Right ventricle myocardium superior (tissue), 1 donor: ENCODE measurements at places on chromosomes 7 and 10.

- DNase-seq: no peak
Observed at GRCh38 chr10:85784792-85785191, 581.8 kb downstream of the GRID1 start.

DNA sequence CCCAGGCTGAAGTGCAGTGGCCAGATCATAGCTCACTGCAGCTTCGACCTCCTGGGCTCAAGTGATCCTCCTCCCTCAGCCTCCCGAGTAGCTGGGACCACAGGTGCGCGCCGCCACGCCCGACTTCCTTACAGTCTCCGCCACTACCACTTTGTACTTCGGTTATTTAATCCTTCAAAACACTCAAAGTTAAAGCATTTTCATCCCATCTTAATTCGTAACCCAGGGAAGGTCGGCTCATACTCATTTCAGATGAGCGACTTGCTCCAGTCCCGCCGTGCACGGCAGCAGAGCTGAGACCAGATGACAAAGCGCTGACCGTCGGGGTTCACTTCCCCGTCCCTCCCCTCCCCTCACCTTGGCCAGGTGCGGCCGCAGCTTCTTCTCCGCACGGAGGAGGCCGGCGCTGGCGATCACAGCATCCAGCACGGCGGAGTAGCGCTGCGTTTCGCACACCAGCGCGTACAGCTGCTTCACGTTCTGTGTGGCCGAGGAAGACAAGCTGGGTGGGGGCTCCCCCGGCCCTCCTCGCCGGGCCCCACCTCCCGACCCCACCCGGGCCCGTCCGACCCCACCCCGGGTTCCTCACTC, 457 bp downstream of the NSUN5 start:
- DNase-seq: no peak

- peak; percentile 60 for DNase-seq
Observed at GRCh38 chr7:157318015-157318706, 18.6 kb upstream of the DNAJB6 start.

DNA sequence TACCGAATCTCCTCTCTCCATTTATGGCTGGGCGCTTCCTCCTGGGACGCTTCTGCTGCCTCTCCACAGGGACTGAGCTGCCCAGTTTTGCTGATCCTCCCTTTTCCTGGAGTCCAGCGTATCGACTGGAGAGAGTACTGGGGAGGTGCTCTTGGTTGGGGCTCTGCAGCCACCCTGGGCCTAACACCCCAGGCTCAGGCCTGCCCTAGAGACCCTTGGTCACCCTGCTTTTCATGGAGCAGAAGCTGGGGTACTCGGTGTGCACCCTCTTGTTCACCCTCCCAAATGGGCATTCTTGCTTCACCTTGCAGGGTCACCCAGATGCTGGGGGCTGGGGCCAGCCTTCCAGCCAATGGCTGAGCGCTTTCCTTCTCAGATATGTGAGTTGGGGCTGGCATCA, 88.8 kb upstream of the RET start:
- DNase-seq: no peak

GRCh38 chr10:73827346-73828089, 16.1 kb upstream of the NDST2 start:
- no peak for DNase-seq

- no peak for DNase-seq
Observed at GRCh38 chr7:105298439-105298894, 90.3 kb downstream of the SRPK2 start.

DNA sequence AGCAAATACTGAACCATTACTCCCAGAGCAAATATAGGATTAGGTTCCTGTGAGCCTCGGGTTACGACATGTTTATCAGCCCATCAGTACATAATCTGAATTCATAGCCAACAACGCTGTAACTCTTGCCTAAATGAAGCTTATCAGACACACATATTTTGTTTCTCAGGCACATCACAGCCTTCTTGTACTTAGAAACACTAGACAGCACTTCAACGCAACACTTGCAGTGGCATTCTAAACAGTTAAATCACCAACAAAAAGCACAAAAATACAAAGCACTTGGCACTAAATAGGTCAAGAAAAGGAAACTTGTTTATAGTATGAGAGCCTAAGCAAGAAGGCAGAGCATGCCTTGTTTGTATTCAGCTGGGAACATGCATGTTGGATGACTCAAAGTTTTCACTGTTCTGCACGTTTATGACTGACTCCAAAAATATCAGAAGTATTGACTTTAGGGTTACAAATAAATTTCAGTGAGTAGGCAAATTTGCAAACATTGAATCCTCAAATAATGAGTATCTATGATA, 75.0 kb downstream of the VPS50 start:
- DNase-seq: no peak

- no peak for DNase-seq
Observed at GRCh38 chr10:122468926-122469781, 7.8 kb downstream of the HTRA1 start.

DNA sequence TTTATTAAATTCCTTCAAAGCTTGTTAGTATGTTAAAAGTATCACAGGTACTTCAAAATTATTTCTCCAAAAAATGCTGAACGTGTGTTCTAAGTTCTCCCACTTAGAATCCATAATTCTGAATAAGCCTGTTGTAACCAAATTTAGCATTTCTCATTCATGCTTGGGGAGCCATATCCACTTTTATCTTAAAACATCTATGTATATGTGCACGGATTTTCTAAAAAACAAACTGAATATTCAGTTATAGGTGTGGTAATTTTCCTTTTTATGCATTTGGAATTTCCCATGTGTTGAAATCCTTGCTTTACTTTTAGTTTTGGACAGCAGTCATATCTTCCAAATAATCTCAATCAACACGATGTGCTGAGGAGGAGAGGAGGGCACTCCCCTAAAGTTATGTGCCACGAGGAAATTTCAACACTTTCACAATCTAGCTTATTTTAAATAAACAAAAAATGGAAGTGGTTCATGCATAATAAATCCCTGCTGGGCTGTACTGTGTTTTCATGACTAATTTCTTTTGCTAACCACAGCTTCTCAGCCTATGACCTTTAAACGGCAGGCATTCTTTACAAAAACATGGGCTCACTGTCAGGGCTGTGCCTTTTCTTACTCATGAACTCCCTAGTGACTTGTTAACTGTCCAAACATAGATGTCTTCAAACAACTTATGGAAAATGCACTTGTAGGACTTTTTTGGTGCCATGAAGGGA, 380.3 kb upstream of the SEMA3C start:
- no peak for DNase-seq

DNA sequence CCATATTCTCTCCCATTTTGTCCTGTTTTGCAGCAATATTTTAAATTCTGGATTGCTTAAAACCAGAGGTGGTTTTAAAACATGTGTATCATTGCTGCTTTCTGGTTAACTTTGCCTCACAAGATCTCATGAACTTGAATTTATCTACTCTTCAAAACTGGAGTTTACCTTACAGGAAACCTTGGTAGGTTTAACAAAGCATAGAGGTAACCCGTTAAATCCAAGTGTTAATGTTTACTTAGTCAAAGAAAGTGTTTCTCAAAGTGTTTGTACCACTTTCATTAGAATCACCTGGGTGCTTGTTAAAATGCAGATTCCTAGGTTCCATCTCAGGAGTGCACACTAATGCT, 44.0 kb upstream of the VDAC2 start:
- no peak for DNase-seq

DNA sequence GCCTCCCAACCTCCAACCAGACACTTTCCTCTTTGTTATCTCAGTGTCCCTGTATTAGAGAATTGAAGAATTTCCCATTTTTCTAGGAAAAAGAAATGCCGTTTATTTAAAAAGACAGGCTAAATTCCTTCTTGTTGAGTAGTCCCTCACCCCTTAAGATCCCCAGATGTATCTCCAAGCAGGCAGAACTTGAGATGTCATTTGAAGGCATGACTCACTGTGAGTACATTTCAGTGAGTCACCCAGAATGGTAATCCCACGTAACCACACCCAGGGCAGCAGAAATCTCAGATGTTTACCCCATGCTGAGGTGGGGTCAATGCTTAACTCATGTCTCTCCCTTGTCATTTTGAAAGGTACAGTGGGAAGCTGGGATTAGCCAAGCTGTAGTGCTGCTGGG, 4.4 kb downstream of the ZNF655 start:
- no peak for DNase-seq

DNA sequence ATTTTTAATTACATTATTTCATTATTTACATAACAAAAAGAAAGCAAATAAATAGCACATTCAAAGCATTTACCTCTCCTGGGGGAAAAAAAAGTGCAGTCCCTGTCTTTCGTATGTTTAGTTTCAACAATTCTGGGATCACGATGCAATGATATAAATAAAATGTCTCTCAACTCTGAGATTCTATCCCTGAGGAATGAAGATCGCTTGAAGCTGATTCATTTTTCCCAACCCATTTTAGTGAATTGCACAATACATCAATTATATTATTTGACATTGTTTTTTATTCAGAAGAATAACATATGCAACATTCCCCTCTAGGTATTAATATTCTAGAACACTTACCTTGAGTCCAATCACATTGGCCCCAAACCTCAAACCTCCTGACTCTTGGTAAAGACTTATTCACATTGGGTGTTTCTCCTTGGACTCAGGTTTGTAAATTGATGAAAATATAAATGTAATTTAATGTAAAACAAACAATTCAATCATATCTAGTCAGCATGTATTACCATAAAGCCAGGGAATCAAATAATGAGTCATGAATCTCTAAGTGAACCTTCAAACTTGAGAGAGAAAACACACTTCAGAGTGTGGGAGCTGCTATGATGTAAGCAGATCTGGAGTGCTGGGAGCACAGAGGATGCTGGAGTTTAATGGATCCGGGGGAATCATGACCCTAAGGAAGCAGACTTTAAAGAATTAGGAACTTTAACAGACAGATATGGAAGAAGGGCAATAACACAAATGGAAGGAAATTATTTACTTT, 5.3 kb upstream of the SCIN start:
- DNase-seq: no peak

DNA sequence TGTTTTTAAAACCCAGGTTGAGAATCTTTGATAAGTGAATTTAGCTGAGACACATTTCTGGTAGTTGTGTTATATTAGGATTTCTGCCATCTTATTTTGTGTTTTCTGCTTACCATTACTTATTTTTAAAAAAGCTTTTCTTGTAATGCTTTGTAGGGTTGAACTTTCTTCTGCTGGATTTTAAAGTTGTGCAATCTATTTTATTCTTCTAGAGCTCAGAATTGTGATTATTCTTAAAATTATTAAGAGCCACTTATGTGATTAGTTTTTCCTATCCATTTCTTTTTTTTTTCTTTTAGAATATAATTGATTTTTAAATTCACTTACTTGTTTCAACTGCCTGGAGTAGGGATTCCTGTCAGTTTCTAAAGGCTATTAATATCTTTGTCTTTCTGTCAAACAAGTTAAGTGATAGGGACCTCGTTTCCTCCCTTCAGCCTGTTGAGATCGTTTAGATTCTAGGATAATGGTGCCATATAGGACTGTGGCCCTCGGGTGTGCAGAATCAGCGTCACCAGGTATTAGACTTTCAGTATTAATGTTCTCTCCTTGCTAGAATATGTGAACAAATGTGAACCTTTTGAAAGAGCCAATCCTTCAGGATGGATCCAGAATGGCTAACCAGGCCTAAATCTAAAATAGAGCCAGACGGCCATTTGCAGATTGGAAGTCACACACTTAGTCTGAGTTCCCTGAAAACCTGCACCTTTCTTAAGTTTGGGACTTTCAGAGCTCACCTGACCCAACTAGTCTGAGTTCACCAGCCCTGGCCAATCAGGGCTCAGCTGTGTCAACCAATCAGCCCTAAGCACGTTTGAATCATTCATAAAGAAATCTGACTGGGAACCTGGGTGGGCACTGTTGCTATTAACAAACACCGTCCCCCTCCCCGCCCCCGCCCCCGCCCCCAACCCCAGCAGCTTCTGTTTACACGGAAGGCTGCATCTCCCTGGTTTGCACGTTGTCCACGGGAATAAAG, 26.2 kb downstream of the CUX1 start:
- no peak for DNase-seq
